ENCODE measurements at places on chromosomes 2 and 18. TPM values are rescaled to one million over a fixed set of nuclear protein-coding genes. Genes with fewer than 3 reads are reported as not detected.
A peak's percentile ranks its signal among the peaks of the same experiment; 100 is the strongest.

DNA sequence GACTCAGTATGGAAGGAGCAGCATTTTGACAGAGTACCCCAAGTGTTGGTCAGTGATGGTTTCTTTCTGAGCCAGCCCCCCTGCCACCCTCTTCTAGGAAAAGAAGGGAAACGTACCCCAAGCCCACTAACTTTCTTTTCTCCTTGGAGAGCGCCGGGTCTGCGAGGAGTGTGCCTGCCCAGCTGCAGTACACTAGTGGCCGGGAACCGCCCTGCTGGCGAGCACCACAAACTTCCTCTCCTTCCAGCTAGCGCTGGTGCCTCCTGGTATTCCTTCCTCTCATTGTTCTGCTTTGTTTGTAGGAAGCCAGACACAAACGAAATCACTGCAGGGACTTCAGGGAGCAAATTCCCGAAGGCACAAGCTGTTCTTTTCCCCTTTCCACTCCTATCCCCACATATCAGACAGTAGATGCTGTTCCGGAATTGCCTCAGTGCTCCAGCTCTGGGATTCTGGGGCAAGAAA is 1.8 kb downstream of the CCDC85A start:
- no peaks in the 10 kb centered on the region for H3K4me1 ChIP-seq
- H3K27ac ChIP-seq: no peak overlapping the region
- peaks cover 33% of the 10 kb centered on the region for H3K27me3 ChIP-seq
- peak; percentile 87 for DNase-seq
- H3K4me3 ChIP-seq: peak overlapping the region; percentile 33
- no peaks in the 10 kb centered on the region for H3K36me3 ChIP-seq

GRCh38 chr2:235594041-235594440 is 100.2 kb downstream of the AGAP1 start:
- no peaks in the 10 kb centered on the region for H3K36me3 ChIP-seq
- no peak overlapping the region for H3K27ac ChIP-seq
- no peaks in the 10 kb centered on the region for H3K27me3 ChIP-seq
- peaks cover 12% of the 10 kb centered on the region for H3K4me1 ChIP-seq
- H3K4me3 ChIP-seq: no peak overlapping the region

Gene GTF2A1L
- total RNA-seq: 1.1 TPM

- no peak overlapping the region for H3K27ac ChIP-seq
- no peak for DNase-seq
- H3K4me3 ChIP-seq: no peak overlapping the region
- no peaks in the 10 kb centered on the region for H3K36me3 ChIP-seq
- H3K27me3 ChIP-seq: no peaks in the 10 kb centered on the region
Measured at GRCh38 chr18:24388957-24389356, 8.7 kb downstream of the OSBPL1A start.

Gene PGAP1
- 9.1 TPM for total RNA-seq

- H3K27ac ChIP-seq: no peak overlapping the region
- DNase-seq: no peak
- H3K36me3 ChIP-seq: no peaks in the 10 kb centered on the region
- no peak overlapping the region for H3K4me3 ChIP-seq
Measured at GRCh38 chr2:174493549-174494331, 6.9 kb upstream of the GPR155 start.

DNA sequence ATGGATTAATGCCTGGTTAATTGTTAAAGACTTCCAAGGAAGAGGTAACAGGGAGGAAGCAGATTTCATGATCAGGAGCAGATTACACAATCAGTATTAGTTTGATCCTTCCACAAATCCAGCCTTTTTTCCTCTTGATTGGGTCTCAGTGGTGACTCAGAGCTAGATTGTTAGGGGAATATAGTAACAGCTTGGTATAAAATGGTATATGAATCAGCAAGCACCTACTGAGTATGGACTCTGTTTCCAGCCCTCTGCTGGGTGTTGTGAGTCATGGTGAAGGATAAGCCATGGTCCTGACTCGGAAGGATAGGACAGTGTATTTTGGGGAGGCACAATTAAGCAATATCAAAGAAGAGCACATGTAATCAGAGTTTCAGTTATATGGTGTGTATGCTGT is 272.4 kb upstream of the DPP10 start:
- no peaks in the 10 kb centered on the region for H3K27me3 ChIP-seq
- H3K36me3 ChIP-seq: no peaks in the 10 kb centered on the region
- no peak overlapping the region for H3K27ac ChIP-seq
- DNase-seq: no peak
- no peaks in the 10 kb centered on the region for H3K4me1 ChIP-seq
- no peak overlapping the region for H3K4me3 ChIP-seq

Gene IL1R2
- 0.88 TPM for total RNA-seq

GRCh38 chr2:133838642-133839365 is 270.5 kb upstream of the NCKAP5 start:
- no peak overlapping the region for H3K27ac ChIP-seq
- no peak overlapping the region for H3K4me3 ChIP-seq
- H3K27me3 ChIP-seq: no peaks in the 10 kb centered on the region
- H3K36me3 ChIP-seq: no peaks in the 10 kb centered on the region

Gene ZAP70
- total RNA-seq: under 0.01 TPM

- H3K27me3 ChIP-seq: no peaks in the 10 kb centered on the region
- DNase-seq: no peak
- no peak overlapping the region for H3K4me3 ChIP-seq
Measured at GRCh38 chr18:77522051-77522675, 272.5 kb downstream of the GALR1 start.

GRCh38 chr2:54528311-54528955 is 72.3 kb downstream of the SPTBN1 start:
- no peaks in the 10 kb centered on the region for H3K27me3 ChIP-seq
- H3K4me3 ChIP-seq: no peak overlapping the region
- peaks cover 51% of the 10 kb centered on the region for H3K4me1 ChIP-seq
- DNase-seq: peak; percentile 49
- H3K27ac ChIP-seq: peak overlapping the region; percentile 64

DNA sequence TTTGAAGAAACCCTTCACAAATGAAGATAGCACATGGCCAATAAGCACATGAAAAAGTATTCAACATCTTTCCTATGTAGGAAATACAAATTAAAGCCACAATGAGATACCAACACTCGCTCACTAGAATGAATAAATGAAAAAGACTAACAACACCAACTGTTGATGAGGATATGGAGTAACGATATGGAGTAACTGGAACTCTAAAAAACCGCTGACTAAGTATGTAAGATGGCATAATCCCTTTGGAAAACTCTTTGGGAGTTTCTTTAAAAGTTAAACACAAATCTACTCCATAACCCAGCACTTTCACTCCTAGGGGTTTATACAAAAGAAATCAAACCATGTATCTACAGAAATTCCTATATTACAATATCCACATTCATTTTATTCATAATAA is 220.5 kb downstream of the AFF3 start:
- peaks cover 3% of the 10 kb centered on the region for H3K27me3 ChIP-seq
- no peak overlapping the region for H3K27ac ChIP-seq
- H3K4me1 ChIP-seq: no peaks in the 10 kb centered on the region
- DNase-seq: no peak

Gene PROC
- total RNA-seq: 0.29 TPM

DNA sequence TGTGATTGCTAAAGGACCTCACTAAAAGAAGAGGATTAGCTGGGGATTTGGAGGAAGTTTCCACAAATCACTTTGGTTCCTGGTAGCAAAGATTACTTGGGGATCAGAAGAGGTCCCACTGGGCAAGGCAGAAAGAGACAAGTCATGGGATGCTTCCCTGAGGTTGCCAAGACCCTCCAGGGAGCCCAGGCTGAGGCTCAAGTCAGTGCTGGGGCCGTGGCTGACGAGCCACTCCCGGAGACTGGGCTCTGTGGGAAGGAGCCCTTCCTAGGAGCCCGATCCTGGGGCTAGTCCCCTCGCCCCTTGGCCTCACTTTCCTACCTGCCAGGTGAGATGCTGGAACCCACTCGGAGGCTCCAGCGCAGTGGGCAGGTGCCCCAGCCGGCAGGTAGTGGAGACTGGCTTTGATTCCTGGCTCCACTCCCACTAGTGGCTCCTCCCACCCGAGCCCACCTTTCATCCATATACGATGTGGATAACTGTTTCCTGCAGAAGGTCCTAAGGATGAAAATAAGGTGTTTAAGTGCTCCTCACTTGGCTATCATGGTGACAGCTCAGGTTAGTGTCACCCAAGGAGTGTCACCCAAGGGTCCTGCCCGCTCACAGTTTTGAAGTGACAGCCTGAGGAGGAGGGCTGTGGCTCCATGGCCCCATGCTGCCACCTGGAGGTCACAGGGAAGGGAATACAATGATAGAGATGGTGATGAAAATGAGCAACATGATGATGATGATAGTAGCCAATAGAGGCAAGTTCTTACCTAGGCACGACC is 100.5 kb downstream of the CAPN13 start:
- no peaks in the 10 kb centered on the region for H3K27me3 ChIP-seq
- no peaks in the 10 kb centered on the region for H3K36me3 ChIP-seq
- H3K4me3 ChIP-seq: no peak overlapping the region

- no peak overlapping the region for H3K4me3 ChIP-seq
- no peaks in the 10 kb centered on the region for H3K36me3 ChIP-seq
- no peaks in the 10 kb centered on the region for H3K27me3 ChIP-seq
- H3K4me1 ChIP-seq: peaks cover 4% of the 10 kb centered on the region
- DNase-seq: no peak
Measured at GRCh38 chr2:61704364-61704763, 149.5 kb downstream of the FAM161A start.

- peaks cover 4% of the 10 kb centered on the region for H3K4me1 ChIP-seq
- no peak overlapping the region for H3K4me3 ChIP-seq
- DNase-seq: peak; percentile 87
- H3K36me3 ChIP-seq: peaks cover 19% of the 10 kb centered on the region
Measured at GRCh38 chr2:98552499-98553179, 55.7 kb downstream of the COA5 start.

- no peaks in the 10 kb centered on the region for H3K36me3 ChIP-seq
- H3K27ac ChIP-seq: no peak overlapping the region
- H3K4me1 ChIP-seq: no peaks in the 10 kb centered on the region
- no peak overlapping the region for H3K4me3 ChIP-seq
Measured at GRCh38 chr2:181172676-181173075, 192.3 kb downstream of the UBE2E3 start.

Gene TEX44
- total RNA-seq: not detected

DNA sequence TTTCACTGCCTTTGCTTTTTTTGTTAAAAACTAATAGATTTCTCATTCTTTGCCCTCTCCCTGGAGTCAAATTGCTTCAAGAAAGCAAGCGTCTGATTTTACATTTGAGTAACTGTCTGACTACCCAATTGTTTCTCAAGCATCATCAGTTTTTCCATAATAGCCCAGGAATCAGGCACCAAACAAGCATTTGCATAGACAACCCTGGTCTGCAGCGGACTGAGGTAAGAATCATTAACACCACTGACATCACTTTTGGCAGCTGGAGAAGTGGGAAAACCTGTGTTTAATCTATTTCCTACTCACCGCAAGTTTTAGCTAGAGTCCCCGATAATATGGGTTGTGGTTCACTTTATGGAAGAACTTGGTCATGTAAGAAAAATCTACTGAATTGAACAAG is 55.7 kb downstream of the IRS1 start:
- peaks cover 11% of the 10 kb centered on the region for H3K4me1 ChIP-seq
- DNase-seq: no peak
- no peak overlapping the region for H3K4me3 ChIP-seq

Gene IL1F10
- not detected for total RNA-seq

Gene CHST9
- total RNA-seq: not detected

DNA sequence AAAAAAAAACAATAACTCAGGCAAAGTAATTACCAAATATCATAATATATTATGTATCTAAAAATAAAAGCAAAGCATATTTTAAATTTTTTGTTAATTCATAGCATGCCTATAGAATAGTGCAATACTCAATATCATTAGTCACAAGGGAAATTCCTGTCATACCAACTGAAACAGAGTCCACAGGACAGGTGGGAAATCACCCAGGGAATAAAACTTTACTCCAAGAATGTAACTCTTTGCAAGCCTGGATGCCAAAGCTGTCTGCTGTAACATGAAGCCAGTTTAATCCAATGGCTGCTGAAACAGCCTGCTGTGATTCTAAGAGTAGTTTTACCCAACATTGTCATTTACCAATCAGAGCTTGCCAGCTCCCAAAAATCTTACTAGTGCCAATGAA is 40.0 kb upstream of the SULT1C3 start:
- H3K27ac ChIP-seq: no peak overlapping the region
- H3K36me3 ChIP-seq: no peaks in the 10 kb centered on the region
- no peaks in the 10 kb centered on the region for H3K4me1 ChIP-seq
- H3K4me3 ChIP-seq: no peak overlapping the region

DNA sequence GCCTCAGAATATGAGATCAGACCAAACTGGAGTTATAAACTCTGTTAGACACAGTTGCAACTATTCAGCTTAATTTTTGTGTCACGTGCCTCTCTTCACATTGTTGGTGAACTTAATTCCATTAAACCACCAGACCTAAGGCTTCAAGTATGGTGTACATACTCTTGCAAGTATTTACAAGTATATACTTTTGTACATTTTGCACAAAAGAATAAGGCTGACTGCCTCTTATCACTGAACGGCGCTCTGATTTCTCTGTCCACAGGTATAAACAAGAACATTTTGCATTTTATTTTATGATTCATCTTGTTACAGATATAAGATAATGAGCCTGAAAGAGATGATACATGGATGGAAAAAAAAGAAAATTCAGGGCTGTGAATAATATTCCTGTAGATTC is 269.7 kb upstream of the ACVR2A start:
- H3K27ac ChIP-seq: no peak overlapping the region
- DNase-seq: no peak
- no peaks in the 10 kb centered on the region for H3K4me1 ChIP-seq
- H3K27me3 ChIP-seq: no peaks in the 10 kb centered on the region
- no peaks in the 10 kb centered on the region for H3K36me3 ChIP-seq

GRCh38 chr2:226440127-226440918 is 359.3 kb downstream of the IRS1 start:
- H3K27ac ChIP-seq: peak overlapping the region; percentile 96
- H3K4me3 ChIP-seq: no peak overlapping the region
- no peaks in the 10 kb centered on the region for H3K27me3 ChIP-seq
- no peak for DNase-seq
- H3K36me3 ChIP-seq: no peaks in the 10 kb centered on the region

DNA sequence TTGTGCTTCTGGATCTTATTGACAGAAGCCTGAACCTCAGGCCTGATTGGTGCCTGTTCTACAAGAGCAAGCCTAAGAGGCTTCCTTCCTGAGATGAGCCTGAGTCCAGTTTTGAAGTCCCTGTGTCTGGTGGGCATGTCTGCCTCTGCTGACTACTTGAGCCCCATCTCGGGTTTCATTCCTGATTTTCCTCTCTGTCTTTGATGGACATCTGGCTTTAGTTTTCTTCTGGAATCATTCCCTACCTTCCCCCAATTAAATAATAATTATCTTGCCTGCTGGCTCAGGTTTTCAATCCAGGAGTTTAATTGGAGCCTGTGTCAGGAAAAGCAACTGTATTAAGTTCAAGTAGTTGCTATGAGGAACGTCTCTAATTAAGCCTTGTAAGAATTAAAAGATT is 135.5 kb upstream of the MC4R start:
- no peaks in the 10 kb centered on the region for H3K36me3 ChIP-seq
- no peaks in the 10 kb centered on the region for H3K4me1 ChIP-seq
- H3K4me3 ChIP-seq: no peak overlapping the region
- no peaks in the 10 kb centered on the region for H3K27me3 ChIP-seq
- no peak for DNase-seq

All from osteoblast (primary cell).